MV-4-11 (cell line): ENCODE measurements at places on chromosomes 1 and 21.

- peak; percentile 41 for DNase-seq
Observed at GRCh38 chr1:96966536-96967138, 245.1 kb downstream of the PTBP2 start.

DNA sequence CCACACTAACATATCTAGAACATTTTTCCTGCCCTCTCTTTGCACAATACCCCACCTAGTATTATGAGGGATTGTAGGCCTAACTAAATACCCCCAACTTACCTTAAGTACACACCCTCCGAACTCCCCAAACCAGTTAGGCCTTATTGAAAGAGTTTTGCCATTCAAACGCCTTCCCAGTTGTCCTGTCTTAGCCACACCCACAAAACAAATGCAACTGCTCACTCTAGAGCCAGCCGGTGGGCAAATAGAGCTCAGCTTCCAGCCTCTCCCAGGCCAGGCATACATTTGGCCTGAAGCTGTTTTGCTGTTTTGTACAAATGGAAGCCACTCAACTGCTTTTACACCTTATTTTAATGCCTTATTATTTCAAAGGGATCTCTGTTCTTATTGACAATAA is 224.2 kb upstream of the RUNX1 start:
- DNase-seq = no peak

DNA sequence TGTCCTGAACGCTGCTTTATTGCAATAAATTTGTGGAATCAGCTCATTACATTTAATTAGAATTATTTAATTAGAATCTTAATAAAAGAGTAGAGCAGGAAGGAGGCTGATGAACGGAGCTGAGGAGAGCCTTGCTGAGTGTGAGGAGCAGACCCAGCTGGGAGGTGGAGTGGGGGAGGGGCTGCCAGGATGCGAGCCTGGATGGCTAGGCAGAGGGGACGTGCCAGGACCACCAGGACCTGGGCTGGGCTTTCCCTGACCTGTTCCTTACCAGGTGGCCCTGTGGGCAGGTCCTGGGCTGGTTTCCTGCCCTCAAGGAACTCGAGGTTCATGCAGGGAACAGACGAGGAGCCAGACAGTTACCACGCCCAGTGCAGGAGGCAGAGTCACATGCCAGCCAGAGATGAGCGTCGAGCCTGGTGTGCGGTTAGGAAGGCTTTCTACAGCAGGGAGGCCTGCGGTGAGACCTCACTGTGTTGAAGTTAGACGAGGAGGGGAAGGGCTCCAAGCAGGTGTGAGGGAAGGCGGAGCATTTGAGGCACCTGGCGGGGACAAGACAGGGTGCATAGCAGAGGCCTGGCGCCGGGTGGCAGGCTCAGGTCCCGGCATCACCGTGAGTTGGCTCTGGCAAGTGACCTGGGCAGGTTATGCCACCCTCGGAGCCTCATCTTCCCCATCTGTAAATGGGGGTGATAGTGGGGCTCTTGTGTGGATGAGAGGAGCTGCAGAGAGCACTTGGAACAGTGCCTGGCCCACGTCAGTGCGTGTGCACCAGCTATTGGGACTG is 33.9 kb downstream of the LDLRAP1 start:
- no peak for DNase-seq

- no peak for DNase-seq
Observed at GRCh38 chr1:197066719-197067456, at the start of gene F13B. Gene F13B (minus strand): TSS chr1:197067260. CDS start chr1:197067223, 37 bp downstream.

DNA sequence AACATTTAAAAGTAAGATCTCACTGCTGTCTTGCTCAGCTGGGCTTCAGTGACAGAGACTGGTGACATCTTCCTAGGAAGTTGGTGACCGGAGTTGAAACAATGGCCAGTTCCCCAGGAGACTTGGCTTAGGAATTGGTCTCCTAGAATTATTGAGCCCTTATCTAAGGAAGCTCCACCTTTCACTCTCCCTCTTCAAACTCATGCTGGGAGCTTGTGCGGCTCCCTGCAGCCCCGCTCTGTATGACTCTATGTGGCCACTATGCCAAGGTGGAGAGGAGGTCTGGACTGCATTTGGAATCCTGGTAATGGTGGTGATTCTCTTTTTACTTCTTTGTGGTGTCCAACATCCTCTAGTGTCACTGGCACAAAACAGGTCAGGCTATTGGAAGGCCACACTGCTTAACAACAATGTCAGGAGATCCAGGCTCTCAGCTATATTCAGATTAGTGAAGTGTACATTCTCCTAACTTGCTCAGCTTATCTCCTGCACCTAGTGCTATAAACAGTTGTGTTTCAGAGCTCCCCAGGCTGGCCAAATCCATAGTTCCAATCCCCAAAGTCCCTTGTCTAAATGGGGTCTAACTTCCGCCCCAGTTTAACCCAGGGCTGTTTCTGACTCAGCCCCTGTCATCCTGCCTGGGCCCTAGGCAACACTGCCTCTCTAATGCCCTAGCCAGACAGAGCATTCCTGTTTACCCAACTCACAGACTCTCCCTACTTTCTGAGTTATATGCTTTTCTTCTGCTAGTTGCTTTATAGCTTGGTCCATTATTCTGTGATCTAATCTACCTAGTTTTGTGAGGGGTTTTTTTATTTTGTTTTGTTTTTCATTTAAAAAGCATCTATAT is 18.3 kb downstream of the ATP2B4 start:
- DNase-seq = no peak

DNA sequence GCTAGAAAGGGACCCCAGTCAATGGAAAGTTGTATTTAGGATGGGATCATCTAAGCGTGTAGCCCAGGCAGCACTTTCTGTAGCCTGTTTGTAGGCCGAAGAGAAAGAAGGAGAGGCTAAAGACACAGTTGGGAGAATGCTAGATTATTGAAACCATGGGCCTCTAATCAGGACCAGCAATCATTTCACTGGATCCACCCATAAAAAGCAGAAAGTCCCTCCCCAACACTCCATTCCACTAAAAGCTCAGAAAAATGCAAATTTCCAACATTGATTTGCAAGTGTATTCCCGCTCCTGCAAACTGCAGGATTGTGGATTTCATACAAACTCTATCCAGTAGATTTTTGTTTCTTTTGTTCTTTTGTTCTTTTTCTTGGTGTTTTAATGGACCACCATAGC is 51.2 kb upstream of the FMOD start:
- no peak for DNase-seq

- no peak for DNase-seq
Observed at GRCh38 chr1:2019172-2019543, at the start of gene GABRD. Gene GABRD (plus strand): TSS chr1:2019345. CDS start chr1:2019424, 79 bp downstream.
